ENCODE measurements at places on chromosomes 2 and 18.

GRCh38 chr2:201470821-201471731, 19.5 kb downstream of the STRADB start:
- no peak for DNase-seq

- peak; percentile 86 for DNase-seq
These were observed 54.7 kb downstream of the FARP2 start for GRCh38 chr2:241410739-241411176.

GRCh38 chr2:111659361-111660333, 224.3 kb downstream of the ANAPC1 start:
- DNase-seq, result peak; percentile 70

GRCh38 chr2:38583994-38584393, 18.7 kb downstream of the HNRNPLL start:
- DNase-seq, result no peak

- DNase-seq, result no peak
These were observed 177.5 kb downstream of the CD8B2 start for GRCh38 chr2:106664669-106665068.

DNA sequence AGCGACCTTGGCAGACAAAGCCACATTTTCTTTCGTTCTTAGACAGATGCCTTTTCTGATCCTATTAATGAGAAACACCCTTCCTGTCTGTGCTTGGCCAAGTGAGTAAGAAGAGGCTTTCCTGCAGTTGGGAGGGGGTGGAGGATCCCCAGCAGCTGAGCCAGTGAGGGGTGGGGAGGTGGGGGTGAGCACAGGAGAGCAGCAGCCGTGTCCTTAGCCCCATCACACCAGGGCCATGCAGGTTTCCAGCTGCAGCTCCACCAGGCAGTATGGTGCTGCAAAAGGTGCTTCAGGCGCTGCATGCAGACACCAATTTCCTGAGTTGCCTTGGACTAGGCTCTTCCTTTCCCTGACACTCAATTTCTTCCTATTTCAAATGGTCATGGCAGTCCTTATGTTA, 123.3 kb upstream of the SIX2 start:
- no peak for DNase-seq

DNA sequence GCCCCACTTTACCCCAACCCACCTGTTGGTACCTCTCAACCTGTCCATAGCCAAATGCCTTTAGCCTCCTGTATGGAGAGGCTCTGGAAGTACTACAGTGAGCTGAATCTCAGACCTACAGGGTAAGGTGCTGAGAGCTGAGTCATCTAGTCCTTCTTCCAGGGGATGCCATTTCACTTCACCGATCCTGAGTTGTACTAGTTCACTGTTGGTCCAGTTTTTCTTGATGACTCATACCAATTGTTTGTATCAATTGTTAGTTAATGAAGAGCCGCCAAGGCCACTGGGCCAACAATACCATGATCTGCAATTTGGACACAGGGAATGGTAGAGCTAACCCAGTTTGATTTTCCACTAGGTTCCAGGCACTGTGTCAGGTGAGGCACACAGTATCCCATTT, 257.0 kb downstream of the CLIP4 start:
- no peak for DNase-seq

DNA sequence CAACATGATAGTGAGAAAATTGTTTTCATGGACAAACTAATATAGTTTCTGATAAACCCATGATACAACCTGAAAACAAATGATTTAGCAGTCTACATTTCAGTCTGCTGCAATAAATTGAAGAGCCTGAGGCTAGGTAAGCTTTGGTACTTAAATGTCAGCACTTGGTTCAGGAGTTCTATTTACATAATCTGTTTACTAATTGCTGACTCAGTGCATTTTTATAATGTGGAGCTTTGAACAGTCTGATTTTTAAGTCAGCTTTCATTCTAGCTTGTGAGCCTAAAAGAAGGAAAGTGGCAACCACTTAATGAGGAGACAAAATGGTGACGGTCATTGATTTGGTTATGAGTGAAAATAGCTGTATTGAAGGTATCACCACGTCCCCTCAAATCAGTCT, 488.6 kb downstream of the CPS1 start:
- no peak for DNase-seq

Data from COLO829 (cell line).